ENCODE measurements at places on chromosomes 11 and 22.
A peak's percentile ranks its signal among the peaks of the same experiment; 100 is the strongest.

DNA sequence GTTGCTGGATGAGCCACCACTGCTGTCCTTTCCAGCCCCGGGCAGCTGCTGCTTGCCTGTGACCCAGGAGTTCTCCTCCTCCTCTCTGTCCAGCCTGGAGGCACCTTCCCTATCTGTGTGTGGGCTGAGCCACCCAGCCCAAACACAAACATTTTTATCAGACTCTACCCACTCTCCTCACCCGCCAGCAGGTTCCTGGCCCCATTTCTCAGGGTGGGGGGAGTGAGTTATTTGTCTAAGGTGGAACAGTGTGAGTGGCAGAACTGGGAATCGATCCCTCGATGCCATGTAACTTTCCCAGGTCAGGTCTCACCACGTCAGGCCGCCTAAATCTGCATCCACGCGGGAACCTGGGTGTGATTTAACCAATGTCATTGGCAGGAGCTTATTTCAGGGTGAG, 20.8 kb upstream of the SMIM38 start:
- DNase-seq: no peak

- DNase-seq: no peak
Measured at GRCh38 chr11:68396516-68396915, 64.0 kb upstream of the PPP6R3 start.

GRCh38 chr11:2664791-2665525, 34.8 kb downstream of the KCNQ1OT1 start:
- DNase-seq: no peak

DNA sequence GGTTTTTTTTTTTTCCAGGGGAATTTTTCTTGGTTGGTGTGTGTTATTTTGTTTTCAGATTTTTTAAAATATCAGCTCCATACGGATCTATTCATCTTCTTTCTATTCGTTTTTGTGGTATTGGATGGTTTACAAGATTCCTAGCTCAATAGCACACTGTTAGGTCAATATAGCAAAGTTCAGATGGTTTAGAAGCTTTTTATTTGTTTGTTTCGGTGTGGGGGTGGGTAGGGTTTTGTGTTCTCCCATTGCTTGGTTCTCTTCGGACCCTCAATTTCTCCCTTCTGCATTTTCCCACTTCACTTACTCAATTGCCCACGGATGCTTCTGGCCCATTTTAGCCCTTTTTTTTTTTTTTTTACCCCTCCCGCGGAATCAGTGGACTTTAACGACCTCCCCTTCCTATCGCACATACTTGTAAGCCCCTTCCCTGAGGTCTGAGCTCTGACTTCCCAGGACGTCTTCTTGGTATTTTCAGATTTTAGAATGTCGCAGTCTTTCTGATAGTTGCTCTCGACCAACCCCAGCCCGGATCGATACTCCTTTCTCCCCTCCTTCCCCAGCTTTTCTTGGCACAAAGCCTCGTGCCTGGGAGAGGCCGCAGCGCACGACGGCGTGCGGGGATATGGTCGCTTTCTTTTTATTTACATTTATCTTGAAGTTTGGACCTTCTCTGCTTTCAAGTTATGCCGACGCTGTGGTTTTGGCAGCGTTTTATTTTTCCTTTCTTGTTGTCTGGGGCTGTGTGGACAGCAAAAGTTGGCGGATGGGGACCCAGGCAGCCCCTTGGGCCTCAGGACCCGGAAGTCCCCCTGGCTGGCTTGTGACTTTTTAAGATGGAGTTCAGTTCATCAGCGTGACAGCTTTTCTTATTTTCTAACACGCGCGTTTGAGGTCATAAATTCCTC, 4.4 kb upstream of the SPDYC start:
- no peak for DNase-seq

GRCh38 chr22:31828739-31829138, 74.9 kb downstream of the DEPDC5 start:
- DNase-seq: no peak

DNA sequence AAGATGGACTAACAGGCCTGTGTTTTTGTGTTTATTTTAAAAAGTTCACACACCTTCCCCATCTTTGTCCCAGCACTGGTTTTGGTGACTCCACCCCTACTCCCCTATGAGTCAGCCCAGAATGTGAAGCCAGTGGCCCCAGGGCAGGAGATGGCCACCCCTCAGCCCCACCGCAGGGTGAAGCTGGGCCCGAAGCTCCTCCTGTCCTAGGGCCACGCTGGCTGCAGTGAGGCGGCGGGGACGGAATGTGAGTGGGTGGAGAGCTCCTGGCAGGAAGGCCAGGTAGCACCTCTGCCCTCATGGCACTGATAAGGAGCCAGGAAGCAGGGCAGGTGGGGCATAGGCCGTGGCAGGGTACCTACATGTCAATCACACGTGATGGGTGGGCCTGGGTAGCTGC, 39.9 kb downstream of the SGSM3 start:
- no peak for DNase-seq

DNA sequence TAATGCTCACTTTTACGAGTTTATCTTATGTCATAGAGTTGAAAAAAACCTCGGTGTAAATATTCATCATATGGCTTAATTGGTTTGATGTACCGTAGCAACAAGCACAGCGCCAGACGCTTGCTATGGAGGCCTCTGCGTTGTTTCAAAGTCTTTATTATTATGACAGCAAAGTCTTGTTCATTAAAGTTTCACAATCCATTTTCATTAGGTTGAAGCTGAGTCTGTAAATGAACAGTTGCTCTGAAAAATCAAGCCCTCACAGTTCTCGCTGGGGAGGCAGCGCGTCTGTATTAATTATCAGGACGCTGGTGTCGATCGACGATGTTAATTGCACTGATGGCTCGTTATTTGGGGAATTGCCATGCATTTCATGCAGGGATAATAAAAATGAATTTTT, 185.6 kb downstream of the INSC start:
- DNase-seq: no peak

- DNase-seq: no peak
Measured at GRCh38 chr22:19933341-19934241, 8.0 kb upstream of the COMT start.

- DNase-seq: no peak
Measured at GRCh38 chr22:50599816-50600455, 657 bp upstream of the MAPK8IP2 start.

GRCh38 chr11:122717264-122717867, 61.8 kb downstream of the UBASH3B start:
- DNase-seq: no peak

- no peak for DNase-seq
Measured at GRCh38 chr11:36161572-36161971, 127.7 kb downstream of the COMMD9 start.

GRCh38 chr11:70488171-70488703, 89.9 kb downstream of the CTTN start:
- no peak for DNase-seq

GRCh38 chr22:43554694-43555365, 143.0 kb downstream of the MPPED1 start:
- DNase-seq: no peak

DNA sequence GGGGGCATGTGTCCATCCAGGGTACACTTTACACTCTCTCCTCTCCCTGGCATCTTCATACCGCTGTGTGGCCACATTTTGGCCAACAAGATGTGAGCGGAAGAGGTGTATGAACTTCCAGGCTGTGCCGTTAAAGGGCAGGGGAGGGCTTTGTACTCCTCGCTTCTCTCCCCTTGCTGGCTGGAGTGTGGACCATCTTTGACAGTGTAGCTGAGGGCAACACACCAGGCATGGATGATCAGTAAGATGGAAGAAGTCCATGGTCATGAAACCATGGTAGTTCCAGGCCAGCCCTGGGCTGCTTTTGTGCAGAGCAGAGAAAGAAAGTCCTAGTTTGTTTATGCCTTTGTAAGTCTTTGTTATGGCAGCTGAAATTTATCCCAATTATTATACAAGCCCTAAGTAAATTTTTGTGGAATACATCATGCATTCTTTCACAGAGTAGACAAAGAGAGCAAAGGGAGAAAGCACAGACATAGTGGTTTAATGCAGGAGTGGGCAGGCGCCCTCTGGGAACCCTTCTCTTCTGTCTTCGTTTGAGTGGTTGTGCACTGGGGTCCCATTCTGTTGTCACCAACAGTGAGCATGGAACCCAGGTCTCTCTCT, 70.4 kb downstream of the FBXO7 start:
- no peak for DNase-seq

DNA sequence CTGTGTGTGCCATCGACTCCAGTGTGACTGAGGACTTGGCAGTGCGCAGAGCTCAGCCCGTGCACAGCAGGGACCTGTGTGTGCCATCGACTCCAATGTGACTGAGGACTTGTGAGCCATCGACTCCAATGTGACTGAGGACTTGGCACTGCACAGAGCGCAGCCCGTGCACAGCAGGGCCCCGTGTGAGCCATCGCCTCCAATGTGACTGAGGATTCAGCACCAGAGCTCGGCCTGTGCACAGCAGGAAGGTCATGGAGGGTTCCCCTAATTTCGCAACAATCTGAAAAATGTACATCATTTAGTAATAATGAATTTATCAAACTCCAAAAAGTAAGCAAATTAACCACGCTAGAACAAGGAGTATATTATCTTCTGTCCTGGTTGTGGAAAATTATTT, 348.3 kb upstream of the B3GAT1 start:
- no peak for DNase-seq

DNA sequence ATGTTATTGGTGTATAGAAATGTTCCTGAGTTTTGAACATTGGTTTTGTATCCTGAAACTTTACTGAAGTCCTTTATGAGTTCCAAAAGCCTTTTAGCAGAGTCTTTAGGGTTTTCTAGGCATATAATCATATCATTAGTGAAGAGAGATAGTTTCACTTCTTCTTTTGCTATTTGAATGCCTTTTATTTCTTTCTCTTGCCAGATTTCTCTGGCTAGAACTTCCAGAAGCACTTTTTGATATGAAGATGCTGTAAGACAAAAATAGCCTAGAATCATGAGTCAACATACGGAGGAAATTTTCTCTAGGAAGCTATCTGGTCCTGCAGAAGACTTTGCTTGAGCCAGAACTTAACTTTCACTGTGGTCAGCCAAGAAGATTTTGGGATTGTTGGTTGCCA, 86.7 kb upstream of the IZUMO1R start:
- DNase-seq: no peak

GRCh38 chr11:37203006-37203405, 605.0 kb upstream of the RAG2 start:
- DNase-seq: no peak

DNA sequence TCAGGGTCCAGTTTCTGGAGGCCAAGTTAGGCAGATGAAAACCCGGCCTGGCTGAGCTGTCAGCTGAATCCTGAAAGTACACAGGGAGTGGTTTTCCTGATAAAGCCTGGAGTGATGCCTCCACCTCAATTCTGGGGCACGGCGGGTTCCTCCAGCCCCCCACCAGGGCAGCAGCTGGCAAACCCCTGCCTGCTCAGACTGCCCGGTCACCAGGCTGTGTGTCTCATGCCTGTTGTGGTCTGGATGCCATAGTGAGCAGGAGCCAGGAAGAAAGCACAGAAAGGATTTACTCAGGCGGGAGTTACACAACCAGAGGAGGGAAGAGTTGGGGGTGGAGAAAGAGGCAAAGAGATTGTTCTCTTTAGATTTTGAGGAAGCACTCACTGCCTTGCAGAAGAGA, 119.9 kb upstream of the RASSF10 start:
- DNase-seq: peak; percentile 36

- DNase-seq: peak; percentile 59
Measured at GRCh38 chr11:119567688-119568582, 145.0 kb upstream of the THY1 start.

DNA sequence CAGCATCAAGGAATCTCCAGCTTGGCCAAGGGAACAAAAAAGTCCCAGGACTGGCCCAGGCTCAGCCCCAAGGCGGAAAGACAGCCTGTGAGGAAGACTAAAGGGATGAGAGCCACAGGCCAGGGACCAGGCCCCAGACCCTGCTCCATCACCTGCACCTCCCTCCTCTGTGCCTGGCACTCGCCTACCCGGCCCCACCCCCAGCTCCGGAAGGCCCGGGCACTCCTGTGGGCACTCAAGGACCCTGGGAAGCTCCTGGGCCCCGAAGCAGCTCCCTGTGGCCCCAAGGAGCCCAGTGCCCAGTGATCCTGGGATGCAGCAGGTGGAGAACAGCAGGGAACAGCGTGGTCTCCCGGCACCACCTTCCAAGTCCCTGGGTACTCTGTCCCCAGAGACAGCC, 18.2 kb downstream of the ELFN2 start:
- no peak for DNase-seq

GRCh38 chr11:35127619-35128018, 11.4 kb upstream of the CD44 start:
- DNase-seq: no peak

All from HT1080 (cell line).